ENCODE measurements at places on chromosomes 3 and 15. TPM values are rescaled to one million over a fixed set of nuclear protein-coding genes. Genes with fewer than 3 reads are reported as not detected.
A peak's percentile ranks its signal among the peaks of the same experiment; 100 is the strongest.

The HIGD2B gene
- total RNA-seq = not detected

DNA sequence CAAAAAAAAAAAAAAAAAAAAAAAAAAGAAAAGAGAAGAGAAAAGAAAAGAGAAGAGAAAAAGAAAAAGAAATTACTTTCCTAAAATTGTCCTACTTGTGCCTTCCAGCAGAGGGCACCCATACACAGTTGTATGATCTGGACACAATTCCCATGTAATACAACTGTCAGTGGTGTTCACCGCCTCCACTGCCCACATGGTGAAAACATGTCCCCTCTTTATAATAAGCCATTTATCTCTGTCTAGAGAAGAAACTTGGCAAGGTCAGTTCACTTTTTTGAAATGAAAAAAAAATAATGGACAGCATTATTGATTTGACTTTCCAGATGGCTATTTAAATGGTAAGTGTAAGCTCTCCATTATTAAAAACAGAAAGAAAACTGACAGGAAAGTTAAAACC, 459.4 kb downstream of the GBE1 start:
- H3K27ac ChIP-seq = no peak overlapping the region
- H3K36me3 ChIP-seq = no peaks in the 10 kb centered on the region
- DNase-seq = peak; percentile 21

The ZNF80 gene
- not detected for total RNA-seq

DNA sequence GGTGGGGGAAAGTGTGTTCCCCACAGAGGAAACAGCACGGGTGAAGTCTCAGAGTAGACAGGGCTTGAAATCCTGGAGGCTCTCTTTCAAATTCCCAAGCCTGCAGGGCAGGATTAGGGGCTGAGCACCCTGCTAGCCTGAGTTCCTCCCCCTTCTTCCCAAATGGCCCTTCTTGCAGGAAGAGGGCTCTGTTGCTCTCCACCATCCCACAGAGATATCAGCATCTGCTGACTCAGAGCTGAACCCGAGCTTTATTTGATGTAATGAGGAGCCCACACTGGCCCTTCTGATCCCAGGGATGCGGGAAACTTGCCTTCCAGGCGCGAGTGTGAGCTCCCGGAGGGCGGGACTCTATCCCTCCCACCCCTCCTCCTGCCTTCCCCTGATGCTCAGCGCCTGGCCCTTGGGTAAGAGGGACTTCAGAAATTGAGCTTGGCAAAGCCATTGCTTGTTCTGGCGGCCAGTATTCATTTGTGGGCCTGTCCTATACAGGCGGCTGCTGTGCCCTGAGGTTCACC, 1.4 kb upstream of the STRA6 start:
- no peaks in the 10 kb centered on the region for H3K27me3 ChIP-seq
- H3K36me3 ChIP-seq = no peaks in the 10 kb centered on the region
- H3K4me3 ChIP-seq = no peak overlapping the region
- H3K4me1 ChIP-seq = peaks cover 73% of the 10 kb centered on the region
- H3K27ac ChIP-seq = no peak overlapping the region
- peak; percentile 11 for DNase-seq

The FBXO45 gene
- 6.0 TPM for total RNA-seq
